ENCODE measurements at places on chromosomes 5 and 9. TPM values are rescaled to one million over a fixed set of nuclear protein-coding genes. Genes with fewer than 3 reads are reported as not detected.
A peak's percentile ranks its signal among the peaks of the same experiment; 100 is the strongest.

DNA sequence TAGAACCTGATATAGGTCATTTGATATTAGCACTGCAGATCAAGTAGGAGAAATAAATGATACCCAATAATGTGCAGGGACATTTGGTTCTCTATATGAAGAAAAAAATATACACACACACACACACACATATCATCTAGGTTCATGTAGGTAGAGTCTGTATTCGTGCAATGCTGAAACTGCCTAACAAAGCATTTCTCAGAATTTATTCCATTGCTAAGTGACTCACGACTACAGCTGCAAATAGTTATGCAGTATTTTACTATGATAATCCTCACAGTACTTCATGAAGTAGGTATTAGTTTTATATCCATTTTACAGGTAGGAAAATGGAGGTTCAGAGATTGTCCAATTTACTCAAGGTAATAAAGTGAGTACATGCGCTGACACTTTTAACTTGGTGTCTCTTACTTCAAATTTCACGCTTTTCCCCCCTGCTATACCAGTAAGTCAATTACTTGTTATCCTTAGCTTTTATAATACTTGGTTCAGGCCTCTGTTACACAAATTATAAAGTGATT lies 2.4 kb downstream of the GIN1 start:
- DNase-seq = no peak

- no peak for DNase-seq
Measured at GRCh38 chr5:82100303-82101077, 128.7 kb downstream of the ATG10 start.

SPINK13 gene
- total RNA-seq = not detected

PCDHA1 gene
- not detected for total RNA-seq

- peak; percentile 78 for DNase-seq
Measured at GRCh38 chr5:172714491-172715420, 56.2 kb downstream of the DUSP1 start.

SCGB3A2 gene
- not detected for total RNA-seq

DNA sequence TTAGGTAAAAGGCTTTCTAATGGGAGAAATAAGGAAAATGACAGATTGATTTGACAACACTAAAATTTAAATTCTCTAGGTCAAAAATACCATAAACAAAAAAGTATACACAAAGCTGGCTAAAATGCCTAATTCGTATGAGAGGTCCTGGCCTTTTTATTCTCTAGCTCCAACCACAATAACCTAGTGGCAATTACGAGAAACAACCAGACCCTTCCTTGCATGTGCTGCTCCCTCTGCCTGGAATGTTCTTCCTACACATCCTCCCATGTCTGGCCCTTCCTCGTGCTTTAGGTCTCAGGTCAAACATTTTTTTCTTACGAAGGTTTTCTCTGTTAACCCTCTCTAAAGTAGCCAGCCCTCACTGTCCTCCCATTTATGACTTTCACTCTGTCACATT lies 176.4 kb upstream of the PLPPR1 start:
- DNase-seq = no peak

ADCY2 gene
- 1.4 TPM for total RNA-seq

OR2S2 gene
- not detected for total RNA-seq

PFN3 gene
- not detected for total RNA-seq

PCDH12 gene
- total RNA-seq = 0.68 TPM

- no peak for DNase-seq
Measured at GRCh38 chr5:1702318-1702717, 97.3 kb downstream of the MRPL36 start.

GRCh38 chr9:13282998-13283397 lies 3.5 kb upstream of the MPDZ start:
- no peak for DNase-seq

GRCh38 chr5:77707791-77708190 lies 68.3 kb downstream of the TBCA start:
- no peak for DNase-seq

GRCh38 chr5:93588352-93589151 lies 5.5 kb downstream of the NR2F1 start:
- DNase-seq = no peak

Data from transverse colon (tissue), 4 donors.